ENCODE measurements at places on chromosomes 4 and X.

- no peak for DNase-seq
These were observed 46.8 kb downstream of the PSAPL1 start for GRCh38 chr4:7387925-7388324.

DNA sequence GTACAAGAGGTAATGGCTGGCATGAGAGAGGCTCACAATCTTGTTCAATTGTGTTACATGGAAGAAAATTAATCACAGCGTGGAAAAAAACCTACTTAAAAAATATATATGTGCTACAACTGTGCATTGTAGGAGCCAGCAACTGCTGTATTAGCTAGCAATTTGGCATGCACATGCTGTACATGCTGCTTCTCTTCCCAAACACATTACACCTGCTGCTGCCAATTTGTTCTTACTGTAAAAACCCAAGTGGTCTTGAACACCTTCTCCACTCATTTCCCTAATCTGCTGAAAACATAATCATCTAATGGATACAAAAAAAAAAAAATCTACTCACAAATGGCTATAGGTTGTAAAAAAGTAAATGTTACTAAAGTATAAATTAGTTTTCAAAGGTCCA is 264.2 kb downstream of the INPP4B start:
- no peak for DNase-seq

DNA sequence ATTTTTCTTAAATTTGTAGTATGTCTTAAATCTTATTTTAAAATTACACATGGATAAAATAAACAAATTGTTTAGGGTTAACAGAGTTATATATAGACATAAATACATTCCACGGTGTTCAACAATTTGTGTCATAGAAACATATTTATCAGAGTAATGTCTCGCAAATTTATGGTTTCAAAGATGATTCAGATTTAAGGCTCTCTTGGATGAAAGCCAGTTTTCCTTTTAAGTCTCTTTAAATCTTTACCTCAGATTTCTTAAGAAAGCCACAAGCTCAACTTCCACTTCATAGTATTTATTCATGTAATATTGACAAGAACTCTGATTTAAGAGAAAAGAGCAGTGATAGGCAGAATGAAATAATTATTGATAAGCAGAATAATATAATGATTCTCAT is 1254.8 kb upstream of the ADGRL3 start:
- peak; percentile 0 for DNase-seq

DNA sequence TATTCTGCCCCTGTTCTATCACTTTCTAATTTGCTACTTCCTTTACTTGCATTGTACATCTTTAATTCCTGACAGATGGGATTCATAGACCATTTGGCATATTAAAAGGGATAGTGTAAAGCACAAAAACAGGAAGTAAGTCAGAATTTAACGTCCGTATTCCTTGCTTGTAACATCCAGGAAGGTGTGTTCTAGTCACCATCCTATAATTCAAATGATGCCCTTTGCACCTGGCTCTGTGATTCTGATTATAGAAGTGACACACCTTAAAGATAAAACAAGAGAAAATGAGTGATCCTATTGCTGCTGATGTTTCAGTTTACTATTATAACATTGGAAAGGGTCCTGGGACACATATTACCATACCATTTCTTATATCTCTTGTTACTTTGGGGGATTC is 238.7 kb upstream of the NR3C2 start:
- no peak for DNase-seq

DNA sequence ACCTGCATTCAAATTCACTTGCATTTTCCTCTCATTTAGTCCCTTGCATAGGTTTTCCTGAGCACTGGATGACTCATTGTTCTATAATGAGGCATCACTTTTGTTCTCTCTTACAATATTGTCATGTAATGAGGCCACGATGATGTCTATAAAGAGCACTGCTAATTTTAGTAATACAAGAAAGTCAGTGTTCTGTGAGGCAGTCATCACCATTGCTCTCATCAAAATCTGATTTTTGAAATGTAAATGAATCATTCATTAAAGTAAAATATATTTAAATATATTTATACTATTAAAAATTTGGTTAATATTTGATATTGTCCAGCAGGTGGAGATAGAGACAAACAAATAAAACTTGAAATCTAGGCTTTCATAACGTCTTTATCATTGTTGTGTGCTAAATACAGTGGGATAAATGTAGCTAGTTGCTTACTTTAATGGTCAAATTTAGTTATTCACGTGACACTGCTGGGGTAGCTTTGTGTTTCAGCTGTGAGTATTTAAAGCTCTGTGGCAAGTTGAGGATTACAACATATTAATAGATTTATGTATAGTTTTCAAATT is 15.4 kb downstream of the HMGB2 start:
- DNase-seq, result peak; percentile 77

- peak; percentile 34 for DNase-seq
These were observed 6.3 kb downstream of the CA5B start for GRCh38 chrX:15744181-15744867.

Data from fibroblast of pulmonary artery (primary cell).